ENCODE measurements at places on chromosomes 7 and 10. TPM values are rescaled to one million over a fixed set of nuclear protein-coding genes. Genes with fewer than 3 reads are reported as not detected.

The CCL24 gene
- total RNA-seq = not detected

The SEMA3C gene
- total RNA-seq = 58.4 TPM

The NUDT13 gene
- total RNA-seq = 2.5 TPM

The FXYD4 gene
- total RNA-seq = not detected

The GIMAP5 gene
- not detected for total RNA-seq

The ABCC2 gene
- 154 TPM for total RNA-seq

The HOXA1 gene
- 4.0 TPM for total RNA-seq

The SUN3 gene
- not detected for total RNA-seq

The TMEM178B gene
- total RNA-seq = 1.1 TPM

The ACTL6B gene
- total RNA-seq = not detected

The ELMO1 gene
- 2.9 TPM for total RNA-seq

The ZNF503 gene
- 13.9 TPM for total RNA-seq

The VAX1 gene
- 1.7 TPM for total RNA-seq

The GPAM gene
- total RNA-seq = 6.9 TPM

The SLC26A5 gene
- total RNA-seq = not detected

The KCND2 gene
- total RNA-seq = not detected

The PNPLA8 gene
- 14.3 TPM for total RNA-seq

The SEC31B gene
- total RNA-seq = 2.2 TPM

The BMPER gene
- total RNA-seq = 6.3 TPM

The TMEM140 gene
- total RNA-seq = 1.1 TPM

The ADARB2 gene
- not detected for total RNA-seq

Measured in A549 treated with RU486 at 1 μM for 4 hours (cell line).